ENCODE measurements at places on chromosomes 12 and 14.

- no peak for DNase-seq
Observed at GRCh38 chr14:55780156-55780946, 200.3 kb downstream of the KTN1 start.

DNA sequence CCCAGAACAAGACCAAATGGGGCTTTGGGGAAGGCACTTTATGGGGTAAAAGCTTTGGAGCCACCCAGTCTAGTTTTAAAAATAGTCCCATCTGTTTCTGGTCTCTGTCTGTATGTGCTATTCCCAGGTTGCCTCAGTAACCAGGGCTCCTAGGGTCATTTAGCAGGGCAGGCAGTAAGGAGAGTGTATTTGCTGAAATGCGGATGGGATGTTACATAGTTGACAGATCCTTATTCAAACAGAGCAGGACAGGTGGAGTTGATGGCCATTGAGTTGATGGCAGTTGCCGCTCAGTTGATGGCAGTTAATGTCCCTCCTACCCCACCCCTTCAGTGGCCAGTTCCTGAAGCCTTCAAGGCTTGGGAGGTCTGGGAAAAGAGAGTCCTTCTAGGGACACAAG is 4.6 kb downstream of the ZC3H10 start:
- no peak for DNase-seq

DNA sequence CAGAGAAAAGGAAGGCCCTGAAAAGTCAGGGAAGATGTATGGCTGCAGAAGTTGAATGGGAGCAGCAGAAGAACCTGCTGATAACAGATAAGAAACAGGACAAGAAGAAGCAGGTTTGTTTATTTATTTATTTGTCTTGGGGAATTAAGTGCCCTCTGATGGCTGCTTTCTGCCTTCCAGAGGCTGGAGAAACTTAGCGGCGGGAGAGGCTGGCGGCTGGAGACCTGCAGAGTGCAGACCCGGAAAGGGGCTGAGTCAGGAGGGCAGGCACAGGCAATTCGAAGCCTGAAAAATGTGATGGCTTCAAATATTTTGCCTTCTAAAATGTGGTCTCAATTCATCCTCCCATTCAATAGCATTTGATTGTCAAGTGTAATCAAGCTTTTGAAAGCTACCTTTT is 168.2 kb upstream of the GZMB start:
- DNase-seq: no peak

DNA sequence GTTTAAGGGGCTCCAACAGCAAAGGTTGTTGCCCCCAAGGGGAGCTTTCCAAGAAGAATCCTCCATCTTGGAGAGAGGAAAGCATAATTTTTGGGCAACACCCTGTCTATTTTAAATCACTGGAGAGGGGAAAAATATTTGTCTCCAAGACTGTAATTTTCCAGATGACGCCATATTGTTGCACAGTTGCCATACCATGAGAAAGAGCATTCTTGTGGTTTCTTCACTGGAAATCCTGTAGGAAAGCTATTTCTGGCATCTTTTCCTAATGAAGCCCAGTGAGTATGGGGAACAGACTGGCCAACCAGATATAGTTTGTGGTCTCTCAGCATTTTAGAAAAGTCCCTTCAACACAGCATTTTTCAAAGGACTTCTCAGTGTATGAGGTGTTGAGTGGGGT is 88.1 kb upstream of the MANSC4 start:
- DNase-seq: no peak

- DNase-seq: no peak
Observed at GRCh38 chr14:21258889-21259787, 10.1 kb downstream of the HNRNPC start.

DNA sequence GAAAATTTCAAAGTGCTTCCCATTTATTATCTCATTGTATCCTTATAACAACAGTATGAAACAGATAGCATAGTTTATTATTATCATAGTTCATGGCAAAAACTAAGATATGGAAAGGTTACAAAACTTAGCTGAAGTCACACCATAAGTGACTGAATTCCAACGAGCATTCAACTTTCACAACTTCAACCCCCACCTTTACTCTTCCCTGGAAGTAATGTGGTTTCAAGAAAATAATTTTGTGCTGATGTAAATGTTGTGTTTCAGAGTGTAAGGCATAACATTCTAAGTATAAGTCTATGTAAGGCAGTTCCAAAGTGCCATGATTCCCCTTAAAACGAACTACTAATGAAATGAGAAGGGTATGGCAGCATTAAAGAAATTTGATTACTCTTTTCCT is 454.5 kb downstream of the BCAT1 start:
- no peak for DNase-seq

DNA sequence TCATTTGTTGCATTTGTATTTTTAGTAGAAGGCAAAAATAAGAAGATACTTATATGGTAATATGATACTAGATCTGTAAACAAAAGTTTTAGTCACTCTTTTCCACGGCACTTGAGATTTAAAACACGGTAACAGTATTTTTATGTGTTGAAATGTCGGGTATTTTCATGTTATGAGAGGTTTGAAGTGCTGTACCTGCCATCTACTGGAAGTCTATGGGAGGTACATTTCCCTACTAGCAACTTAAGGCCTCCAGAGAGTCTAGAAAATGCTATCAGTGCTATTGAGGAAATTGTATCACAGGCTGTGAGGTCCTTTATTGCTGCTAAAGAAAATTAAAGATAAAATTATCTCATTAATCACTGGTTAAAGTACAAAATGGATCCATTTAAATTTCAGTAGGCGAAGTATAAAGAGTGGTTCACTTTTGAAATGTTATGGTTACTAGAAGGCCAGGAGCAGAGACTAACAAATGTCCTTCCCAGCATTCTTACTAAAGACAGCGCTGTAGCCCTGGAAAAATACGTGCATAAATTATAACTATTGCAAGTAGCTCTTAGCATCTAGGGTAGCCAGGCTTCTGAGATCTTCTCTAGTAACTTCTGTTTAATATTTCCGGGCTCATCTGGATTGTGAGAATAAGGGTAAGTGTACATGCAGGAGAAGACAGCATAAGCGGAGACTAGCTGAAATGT is 77.6 kb upstream of the PRKD1 start:
- DNase-seq: no peak

DNA sequence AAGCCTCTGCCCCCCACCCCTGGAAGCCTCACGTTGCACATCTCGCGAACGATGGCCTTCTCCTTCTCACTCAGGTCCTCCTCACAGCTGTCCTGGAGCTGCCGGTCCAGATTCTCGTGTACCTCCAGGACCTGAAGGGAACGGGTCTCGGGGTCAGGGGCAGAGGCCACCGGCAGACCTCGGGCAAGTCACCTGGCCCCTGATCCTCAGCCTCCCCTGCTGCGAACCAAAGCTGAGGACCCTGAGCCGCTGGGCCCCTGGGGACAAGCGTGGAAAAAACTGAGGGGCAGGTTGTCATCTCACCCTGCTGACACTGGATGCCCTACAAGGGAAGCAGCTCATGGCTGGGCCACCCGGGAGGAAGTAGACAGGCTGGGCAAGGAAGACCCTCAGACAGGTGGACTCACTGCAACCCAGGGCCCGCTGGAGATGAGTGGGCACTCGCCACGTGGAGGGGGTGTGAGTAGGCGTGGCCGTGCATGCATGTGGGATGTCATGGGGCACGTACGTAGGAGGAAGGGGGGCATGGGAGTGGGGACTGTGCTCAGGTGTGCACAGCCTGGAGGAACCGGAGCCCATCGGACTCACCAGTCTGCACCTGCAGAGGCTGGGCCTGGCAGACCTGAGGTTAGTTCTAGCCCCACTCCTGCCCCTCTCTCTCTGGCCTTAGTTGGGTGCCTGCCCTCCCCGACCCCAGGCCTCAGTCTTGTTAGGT is 35.1 kb downstream of the CCNK start:
- DNase-seq: no peak

Measured in stimulated activated CD8-positive, alpha-beta memory T cell treated with anti-CD3 and anti-CD28 coated beads, Interleukin-7, amount 100 ng/mL, for 4 hours (primary cell).